LoVo (cell line): ENCODE measurements at places on chromosomes 2 and 18.
A peak's percentile ranks its signal among the peaks of the same experiment; 100 is the strongest.

DNA sequence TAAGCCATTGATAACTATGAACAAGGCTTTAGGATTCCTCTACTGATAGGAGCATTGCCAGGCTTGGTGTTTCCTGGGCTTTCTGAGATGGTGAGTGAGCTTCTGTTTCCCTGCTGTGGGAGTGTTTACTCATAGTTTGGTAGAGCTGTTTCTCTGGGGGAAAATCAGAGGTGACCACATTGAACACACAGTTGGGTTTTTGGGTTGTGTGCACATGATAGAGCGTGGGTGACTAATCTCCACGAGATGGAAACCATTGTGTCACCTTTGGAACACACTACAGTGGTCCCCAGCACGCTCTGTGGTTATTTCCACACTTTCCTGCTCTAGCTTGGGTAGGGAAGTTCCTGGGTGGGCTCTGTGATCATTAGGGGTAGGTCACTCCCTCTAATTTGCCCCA is 5.4 kb downstream of the IL1R1 start:
- DNase-seq: no peak

DNA sequence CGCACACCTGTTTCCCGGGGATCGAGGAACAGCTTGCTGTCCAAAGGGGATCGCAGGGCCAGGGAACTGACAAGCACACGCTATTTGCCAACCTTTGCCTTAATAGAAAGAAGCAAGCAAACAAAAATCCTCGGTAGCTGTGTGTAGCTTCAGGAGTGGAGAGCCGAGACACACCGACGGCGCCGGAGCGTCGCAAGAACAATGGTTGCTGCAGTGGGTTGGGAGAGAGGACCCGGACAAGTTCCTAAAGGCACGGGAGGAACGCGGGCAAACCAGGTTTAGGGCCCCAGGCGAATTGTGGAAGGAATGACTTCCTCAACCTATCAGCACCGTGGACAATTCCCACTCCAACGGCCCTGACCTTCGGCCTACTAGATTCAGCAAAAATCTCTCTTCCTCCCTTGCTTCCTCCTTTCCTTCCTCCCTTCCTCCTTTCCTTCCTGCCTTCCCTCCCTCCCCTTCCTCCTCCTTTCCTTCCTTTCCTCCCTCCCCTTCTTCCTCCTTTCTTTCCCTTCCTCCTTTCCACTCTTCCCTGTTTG is 4.9 kb upstream of the NEUROD1 start:
- DNase-seq: no peak

- DNase-seq: peak; percentile 84
Observed at GRCh38 chr2:204473224-204473623, 72.1 kb upstream of the PARD3B start.

DNA sequence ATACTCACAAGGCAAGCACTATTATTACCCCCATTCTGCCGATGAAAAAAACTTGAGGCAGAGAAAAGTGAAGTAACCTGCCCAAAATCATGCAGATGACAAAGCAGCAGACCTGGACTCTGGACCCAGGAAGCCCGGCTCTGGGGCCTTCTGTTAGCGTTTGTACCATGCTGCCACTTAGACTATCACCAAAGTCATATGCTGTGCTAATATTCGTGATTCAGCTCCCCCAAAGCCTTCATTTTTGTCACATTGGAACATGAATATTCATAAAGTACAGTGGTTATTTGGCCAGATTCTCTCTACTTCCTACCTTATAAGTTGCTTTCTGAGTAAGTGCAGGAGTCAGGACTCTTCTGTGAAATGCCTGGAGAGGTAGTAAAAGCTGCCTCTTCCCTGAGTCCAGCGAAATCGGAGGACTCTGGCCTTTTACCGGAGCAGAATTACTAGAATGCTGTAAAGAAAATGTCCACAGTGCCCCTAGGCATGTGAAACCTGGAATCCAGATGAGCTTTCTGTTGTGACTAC is 86.7 kb downstream of the FTCDNL1 start:
- no peak for DNase-seq

GRCh38 chr2:11554399-11554716 is 20.5 kb downstream of the GREB1 start:
- no peak for DNase-seq

GRCh38 chr2:134611316-134611715 is 107.5 kb downstream of the TMEM163 start:
- no peak for DNase-seq

DNA sequence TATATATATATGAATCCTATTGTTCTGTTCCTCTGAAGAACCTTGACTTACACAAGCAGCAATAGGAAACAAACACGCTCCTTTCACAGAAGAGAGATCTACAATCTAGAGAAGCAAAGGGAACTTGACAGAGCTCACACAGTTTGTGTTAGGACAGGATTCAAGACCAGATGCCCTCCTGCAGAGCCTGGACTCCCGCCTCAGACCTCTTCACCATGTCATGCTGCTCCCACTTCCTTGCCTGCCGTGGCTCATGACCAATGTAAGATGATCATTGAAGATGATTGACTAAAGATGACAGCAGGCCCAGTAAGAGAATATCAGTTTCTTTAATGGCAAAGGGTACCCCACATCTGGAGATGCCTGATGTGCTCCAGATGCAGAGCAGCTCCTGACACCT is 111.2 kb upstream of the AGAP1 start:
- no peak for DNase-seq

GRCh38 chr2:19292007-19292406 is 66.4 kb downstream of the OSR1 start:
- no peak for DNase-seq

DNA sequence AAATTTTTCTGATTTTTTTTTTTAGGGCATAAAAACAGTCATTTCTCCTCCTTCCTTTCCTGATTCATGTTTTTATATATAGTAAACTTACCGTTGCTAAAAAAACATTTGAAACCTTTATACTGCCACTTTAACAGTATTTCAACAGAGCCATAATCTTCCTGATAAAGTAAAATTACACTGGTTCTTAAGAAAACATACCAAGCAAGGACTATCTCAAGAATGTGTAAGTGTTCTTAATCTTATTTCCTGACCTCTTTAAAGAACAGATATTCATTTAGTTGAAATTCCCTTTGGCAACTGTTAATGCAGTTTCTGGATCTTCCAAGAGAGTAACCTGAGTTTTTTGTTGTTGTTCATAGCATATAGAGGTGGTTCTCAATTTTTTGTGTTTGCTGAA is 26.6 kb upstream of the COLEC12 start:
- DNase-seq: no peak

DNA sequence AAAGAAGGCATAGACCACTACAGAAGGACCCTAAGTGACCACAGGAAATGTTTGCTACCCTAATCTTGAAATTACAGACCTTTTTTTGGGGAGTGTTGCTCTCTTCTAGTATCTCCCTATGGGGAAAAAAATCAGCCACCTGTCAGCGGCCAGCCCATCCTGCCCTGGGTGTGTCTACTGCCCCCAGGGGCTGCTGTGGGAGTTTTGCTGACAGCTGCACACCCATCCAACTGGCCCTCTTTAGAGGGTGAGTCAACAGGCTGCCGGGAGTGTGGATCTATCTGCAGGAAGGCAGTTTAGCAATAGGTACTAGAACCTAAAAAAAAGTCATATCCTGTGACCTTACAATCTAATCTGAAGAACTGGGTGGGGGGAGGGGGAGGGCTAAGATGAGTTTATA is 796 bp upstream of the DYSF start:
- peak; percentile 19 for DNase-seq

- no peak for DNase-seq
Observed at GRCh38 chr2:147488472-147488871, 356.4 kb upstream of the ACVR2A start.

GRCh38 chr18:57737400-57738060 is 65.6 kb downstream of the ATP8B1 start:
- DNase-seq: no peak

GRCh38 chr18:3485153-3486149 is 35.5 kb downstream of the TGIF1 start:
- DNase-seq: no peak

- DNase-seq: no peak
Observed at GRCh38 chr2:206217166-206217565, 57.3 kb upstream of the ZDBF2 start.

DNA sequence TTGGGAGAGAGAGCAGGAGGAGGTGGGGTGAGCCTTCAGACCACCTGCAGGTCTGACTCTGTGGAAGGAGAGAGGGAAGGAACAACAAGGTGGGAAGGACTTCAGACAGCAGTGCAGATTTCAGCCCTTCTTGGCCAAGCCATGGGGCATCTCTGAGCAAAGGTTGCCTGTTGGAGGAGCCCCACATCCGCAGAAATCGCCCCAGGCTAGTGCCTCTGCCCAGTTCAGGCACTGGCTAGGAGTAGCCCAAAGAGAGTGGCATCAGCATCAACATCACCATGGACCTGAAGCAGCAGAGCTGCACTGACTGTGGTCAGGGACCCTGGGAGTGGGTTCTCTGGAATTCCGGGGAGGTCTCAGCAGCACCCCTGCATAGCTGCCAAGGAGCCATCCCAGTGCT is 10.2 kb downstream of the GPR55 start:
- no peak for DNase-seq

GRCh38 chr2:59806486-59806885 is 747.0 kb downstream of the BCL11A start:
- DNase-seq: no peak

GRCh38 chr2:112646791-112647689 is 1.3 kb downstream of the SLC20A1 start:
- no peak for DNase-seq

DNA sequence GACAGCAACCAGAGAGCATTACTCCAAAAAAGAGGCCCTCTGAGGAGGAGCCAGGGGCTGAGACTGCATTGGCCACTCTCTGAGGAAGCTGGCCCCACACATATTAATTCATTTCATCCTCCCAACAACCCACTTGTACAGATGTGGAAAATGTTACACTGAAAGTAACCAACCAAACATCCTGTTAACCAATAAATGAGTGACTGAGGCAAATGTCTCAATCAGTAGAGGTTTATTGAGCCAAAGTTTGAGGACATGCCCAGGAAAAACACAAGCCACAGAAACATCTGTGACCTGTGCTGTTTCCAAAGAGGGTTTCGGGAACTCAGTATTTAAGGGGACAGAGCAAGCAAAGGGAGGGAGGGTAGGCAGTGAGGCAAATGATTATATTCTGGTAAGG is 53.0 kb downstream of the SKA1 start:
- no peak for DNase-seq

DNA sequence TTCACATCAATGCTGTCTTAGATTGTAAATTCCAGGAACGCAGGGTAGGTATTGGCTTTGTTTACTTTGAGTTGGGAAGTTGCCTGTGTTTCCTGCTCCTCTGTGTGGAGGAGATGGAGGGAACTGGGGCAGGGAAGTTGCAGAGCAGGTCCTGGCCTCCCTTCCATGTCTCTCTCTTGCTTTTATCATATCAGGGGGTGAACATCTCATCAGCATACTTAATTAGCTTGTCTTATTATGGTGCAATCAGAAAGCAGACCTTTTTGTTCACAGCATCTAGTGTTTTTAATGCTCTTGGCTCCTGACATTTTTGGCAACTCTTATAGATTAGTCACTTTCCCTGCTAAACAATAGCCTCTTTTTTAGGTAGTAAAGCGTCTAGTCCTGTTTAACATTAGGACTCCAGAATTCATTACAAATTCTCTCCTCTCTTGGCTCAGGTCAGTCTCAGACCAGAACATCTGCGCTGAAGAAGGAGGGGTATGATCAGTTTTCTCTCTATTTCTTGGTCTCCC is 11.5 kb upstream of the DIPK1C start:
- DNase-seq: no peak

DNA sequence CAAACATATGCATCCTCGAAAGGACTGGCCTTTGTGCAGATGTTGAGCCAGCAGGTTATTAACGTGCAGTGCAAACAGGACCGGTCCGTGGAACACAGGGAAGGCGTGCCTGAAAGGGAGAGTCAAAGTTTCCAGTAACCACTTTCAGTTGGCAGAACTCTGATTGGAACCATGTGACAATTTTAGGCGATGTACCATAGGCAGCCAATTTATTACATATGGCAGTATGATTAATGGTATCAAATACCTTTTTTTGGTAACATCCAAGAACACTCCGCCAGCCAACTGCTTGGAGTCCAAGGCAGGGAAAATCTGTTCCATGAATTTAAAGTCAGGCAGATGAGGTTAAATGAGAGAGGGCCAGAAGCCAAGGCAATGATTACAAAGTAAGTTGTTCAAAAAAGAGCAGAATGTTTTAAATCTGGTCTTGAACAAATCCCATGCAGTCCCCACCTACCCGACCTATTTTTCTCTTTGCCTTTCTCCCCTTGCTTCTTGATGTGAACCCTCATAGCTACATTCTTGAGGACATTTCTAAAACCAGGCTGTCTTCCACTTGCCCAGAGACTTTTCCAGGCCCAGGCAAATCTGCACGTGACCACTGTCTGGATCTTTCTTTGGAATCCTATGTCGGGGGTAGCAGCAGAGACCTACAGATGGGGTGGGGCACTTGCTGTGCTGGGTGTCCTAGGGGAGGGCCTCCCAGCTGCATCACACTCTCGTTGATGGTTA is 351.7 kb downstream of the HRH4 start:
- DNase-seq: no peak

DNA sequence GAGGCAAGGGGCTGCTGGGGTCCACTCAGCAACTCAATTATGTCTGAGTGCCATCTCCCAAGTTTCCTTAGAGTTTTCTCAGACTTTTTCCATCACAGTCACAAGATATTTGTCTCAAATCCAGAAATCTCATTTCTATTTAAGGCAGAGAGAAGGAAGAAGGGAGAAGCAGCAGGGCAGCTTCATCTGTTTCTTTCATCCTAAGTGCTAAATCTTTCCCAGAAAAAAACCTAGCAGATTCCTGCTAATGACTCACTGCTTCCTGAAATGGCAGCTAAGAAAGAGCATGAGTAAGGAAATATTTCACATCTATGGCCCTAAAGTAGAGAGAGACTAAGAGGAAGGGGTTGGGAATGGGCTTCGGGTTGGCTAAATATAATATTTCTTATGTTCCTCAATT is 88.0 kb downstream of the KYNU start:
- no peak for DNase-seq

DNA sequence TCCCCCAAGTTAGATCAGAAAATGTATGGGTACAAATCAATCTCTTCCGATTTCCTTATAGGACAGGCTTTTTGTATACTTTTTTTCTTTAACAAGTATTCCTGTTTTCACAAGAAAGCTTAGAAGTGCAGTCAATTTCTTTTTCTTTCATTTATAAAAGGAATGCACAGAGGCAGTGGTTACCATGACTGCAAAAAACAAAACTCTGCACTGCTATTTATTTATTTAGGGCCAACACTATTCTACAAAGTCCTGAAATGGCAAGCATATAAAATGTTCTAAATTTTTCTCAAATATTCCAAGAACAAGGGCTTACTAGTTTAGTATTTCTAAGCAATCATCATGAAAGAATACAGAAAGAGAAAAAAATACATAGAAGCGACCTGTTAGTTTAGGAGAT is 22.2 kb downstream of the ATAD2B start:
- DNase-seq: no peak

- DNase-seq: no peak
Observed at GRCh38 chr2:228956701-228957474, 314.2 kb downstream of the PID1 start.
